ENCODE measurements at places on chromosomes 12 and 14. TPM values are rescaled to one million over a fixed set of nuclear protein-coding genes. Genes with fewer than 3 reads are reported as not detected.

Gene SERPINA9
- not detected for total RNA-seq

Gene DDIT3
- 13.5 TPM for total RNA-seq

Gene NTS
- total RNA-seq = 0.51 TPM

Gene AQP2
- total RNA-seq = not detected

Gene GMPR2
- 64.2 TPM for total RNA-seq

Gene VPS33A
- total RNA-seq = 15.1 TPM

Gene TEP1
- total RNA-seq = 7.0 TPM

Gene FGF6
- total RNA-seq = not detected

Gene CDC42BPB
- 83.5 TPM for total RNA-seq

Gene TMEM253
- 0.43 TPM for total RNA-seq

Gene OVCH1
- not detected for total RNA-seq

Gene SLC39A9
- 57.5 TPM for total RNA-seq

Gene NUAK1
- total RNA-seq = 15.6 TPM

Gene ATF7IP
- total RNA-seq = 21.3 TPM

All from epithelial cell of proximal tubule (primary cell).